ENCODE measurements at places on chromosomes 1 and 21.

GRCh38 chr1:76430531-76430930 lies 356.0 kb downstream of the ST6GALNAC3 start:
- no peak for DNase-seq

DNA sequence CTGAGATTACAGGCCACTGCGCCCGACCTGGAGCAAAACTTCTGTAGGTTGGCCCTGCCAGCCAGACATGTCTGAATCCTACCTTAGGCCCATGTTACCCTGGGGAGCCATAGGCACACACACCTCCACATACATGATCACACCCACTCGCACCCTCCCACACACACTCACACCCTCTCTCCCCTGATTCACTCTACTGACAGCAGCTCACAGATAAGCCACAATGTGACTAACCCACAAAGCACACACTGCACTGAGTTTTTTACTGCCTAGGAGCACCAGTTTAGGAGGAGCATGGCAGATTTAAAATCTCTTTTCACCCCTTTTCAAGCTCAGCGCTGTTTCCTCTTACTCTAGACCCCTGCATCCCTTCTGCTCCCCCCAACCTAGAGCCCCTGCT lies 41.7 kb downstream of the SLC30A1 start:
- DNase-seq: no peak

DNA sequence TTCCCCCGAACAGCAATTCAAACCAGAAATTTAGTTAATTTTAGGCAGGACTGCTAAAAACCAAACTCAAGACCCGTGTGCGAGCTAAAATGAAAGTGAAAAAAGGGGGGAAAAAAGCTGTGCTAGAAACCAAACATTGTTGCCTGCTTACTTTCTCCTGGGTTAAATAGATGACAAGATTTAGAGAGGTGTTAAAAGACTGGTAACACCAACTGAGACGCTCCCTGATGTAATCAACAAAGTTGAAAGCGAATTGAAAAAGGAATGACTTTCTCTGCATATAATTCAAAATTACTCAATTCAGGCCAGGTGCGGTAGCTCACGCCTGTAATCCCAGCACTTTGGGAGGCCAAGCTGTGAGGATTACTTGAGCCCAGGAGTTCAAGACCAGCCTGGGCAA lies 6.8 kb downstream of the CDCA8 start:
- DNase-seq: no peak

GRCh38 chr1:1411626-1412025 lies 4.5 kb upstream of the MRPL20 start:
- DNase-seq: no peak

DNA sequence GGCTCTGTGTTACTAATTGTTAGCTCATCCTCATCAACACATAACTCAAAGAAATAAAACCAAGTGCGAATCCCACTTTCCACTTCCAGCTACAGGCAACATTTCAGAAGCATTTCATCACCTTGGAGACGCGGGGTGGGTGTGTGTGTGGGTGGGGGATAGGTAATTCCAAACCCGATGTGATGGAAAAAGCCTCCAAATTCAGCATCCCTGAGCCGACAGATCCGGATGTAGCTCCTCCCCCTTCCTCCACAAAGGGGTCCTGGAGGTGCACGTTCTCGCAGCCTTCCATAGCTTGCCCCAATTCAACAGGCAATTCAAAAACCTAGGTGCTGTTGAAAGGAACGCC lies 486 bp downstream of the HSPA13 start:
- no peak for DNase-seq

GRCh38 chr1:241647658-241648057 lies 4.4 kb upstream of the WDR64 start:
- no peak for DNase-seq

DNA sequence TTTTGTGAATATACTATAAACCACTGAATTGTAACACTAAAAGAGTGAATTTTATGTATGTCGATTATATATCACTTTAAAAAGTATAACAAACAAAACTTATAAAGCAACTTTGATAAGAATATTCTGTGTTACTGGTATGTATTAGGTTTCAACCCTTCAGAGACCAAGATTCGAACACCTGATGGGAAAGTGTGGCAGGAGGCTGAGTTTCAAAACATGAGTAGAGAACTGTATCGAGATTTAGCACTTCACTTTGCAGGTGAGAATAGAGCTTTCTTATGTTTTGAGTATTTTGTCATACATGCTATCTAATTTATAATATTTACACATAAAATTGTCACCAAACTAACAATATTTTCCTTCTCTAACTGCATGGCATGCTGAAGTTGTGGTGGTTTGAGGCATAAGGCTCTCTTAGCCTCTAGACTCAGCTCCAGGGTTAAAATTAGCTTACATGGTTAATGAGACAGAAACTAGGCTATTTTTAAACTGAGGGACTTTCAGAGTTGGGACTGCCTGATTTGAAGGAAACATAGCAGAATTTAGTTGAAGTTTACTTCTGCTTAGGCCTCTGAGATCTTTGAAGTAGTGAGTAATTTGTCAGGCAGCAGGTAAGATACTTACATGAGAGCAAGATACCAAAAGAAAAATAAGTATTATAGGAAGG lies 48.6 kb downstream of the CEP350 start:
- DNase-seq: no peak

- DNase-seq: no peak
Measured at GRCh38 chr1:58158016-58158415, 388.5 kb downstream of the OMA1 start.

- no peak for DNase-seq
Measured at GRCh38 chr1:25945761-25946160, 39.5 kb upstream of the STMN1 start.

DNA sequence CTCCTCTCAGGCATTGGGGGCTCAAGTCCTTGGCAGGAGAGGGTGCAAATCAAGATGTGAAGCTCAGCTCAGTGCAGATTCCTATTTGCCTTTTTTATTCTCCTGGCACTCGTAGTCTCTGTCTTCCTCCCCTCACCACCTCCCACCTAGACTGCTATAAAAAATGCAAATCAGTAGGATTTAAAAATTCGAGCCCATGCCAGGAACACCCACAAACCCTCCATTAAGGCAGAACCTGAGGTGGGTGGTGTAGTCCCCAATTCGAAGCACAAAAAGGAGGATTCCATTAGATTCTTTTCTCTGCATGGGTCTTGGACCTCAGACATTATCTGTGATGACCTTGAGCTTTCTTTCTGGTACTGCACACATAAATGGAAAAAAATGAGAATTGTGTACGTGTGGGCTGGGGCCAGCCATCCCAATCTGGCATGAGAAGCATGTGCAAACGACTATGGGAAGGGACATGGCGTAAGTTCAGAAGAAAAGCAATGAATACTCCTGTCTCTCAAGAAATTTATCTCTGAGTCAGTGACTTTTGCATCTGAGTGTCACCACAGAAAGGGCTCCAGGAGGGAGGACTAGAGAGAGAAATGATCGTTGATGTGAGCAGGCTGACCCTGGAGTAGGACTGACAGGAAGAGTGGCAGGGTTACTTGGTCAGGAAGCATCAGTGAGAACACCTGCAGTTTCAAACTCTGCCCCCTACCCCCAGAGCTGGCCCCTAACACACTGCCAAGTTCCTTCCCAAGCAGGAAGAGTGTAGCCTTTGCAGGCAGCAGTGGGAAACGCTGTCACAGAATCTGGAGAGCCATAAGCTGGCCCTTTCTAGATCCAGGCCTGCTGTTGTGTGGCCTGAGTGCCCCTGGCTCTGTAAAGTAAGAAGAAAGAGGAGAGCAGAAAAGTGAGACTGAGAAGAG lies 1.7 kb downstream of the INKA2 start:
- DNase-seq: no peak

DNA sequence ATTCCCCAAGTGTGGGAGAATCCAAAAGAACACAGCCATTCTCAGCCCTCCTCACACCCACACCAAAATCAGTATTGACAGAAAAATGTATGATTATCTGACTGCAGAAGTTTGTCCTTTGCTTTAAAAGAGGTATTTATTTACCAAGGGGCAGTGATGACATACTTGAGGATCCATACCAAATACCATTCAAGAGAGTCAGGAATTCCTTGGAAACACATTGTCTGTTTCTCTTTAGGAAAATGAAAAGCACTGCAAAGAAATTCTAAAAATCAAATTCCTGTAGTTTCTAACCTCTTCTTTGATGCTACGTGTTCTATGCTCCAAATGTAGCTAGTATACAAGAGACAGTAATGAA lies 509.6 kb upstream of the CXADR start:
- no peak for DNase-seq

GRCh38 chr1:182446033-182446669 lies 3.8 kb upstream of the RGSL1 start:
- DNase-seq: no peak

DNA sequence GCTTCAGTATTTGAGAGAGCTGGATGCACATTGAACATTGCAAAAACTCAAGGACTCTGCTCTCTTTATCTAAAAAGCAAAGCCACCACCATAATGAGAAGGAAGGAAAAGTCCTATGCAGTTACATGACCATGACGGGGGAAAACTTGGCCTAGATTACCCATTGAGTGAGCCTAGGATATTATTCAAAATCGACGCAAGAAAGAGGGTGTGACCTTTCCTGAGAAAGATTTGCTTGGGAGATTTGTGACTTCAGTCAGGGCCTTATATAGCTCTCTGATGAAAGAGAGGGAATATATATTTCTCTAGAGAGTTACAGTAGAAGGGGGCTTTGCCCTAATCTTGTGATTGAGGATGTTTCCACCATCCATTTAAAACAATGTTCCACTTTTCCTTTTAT lies 153.0 kb upstream of the DPYD start:
- no peak for DNase-seq

DNA sequence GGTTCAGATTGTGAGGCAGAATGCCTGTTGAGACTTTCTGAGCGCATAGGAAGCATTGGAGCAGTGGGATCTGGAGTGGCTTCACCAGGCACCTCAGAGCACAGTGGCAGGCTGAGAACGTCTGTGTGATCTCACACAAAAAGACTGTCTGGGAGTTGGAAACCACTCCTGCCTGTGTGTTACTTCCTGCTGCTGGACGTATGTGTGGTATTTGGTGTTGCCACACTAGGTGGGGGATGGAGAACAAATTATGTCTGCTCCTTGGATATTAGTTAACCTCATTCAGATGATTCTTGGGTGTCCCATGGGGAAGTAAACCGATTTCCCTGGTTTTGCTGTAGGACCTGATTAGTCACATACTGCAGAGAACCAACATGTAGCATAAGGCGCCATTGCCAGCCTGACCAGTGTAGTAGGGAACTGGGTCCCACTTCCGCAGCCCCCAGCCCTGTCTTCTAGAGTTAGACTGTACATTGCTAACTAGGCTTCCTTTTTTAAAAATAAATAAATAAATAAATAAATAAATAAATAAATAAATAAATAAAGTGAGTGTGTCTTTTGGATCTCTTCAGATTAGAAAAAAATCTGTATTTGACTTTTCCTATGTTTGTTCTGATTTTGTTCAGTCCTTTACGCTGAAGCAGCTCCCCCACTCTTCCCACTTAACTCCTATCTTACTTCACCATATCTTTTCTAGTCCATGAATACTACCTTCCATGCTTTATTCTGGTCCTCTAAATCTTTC lies 26.9 kb downstream of the UCK2 start:
- no peak for DNase-seq

- peak; percentile 20 for DNase-seq
Measured at GRCh38 chr1:66445492-66446181, 88.3 kb upstream of the SGIP1 start.

- no peak for DNase-seq
Measured at GRCh38 chr1:22645931-22646330, 2.5 kb downstream of the C1QC start.

- no peak for DNase-seq
Measured at GRCh38 chr1:211281320-211282022, 22.3 kb downstream of the RCOR3 start.

- DNase-seq: no peak
Measured at GRCh38 chr1:53543130-53543777, 84.1 kb downstream of the DMRTB1 start.

DNA sequence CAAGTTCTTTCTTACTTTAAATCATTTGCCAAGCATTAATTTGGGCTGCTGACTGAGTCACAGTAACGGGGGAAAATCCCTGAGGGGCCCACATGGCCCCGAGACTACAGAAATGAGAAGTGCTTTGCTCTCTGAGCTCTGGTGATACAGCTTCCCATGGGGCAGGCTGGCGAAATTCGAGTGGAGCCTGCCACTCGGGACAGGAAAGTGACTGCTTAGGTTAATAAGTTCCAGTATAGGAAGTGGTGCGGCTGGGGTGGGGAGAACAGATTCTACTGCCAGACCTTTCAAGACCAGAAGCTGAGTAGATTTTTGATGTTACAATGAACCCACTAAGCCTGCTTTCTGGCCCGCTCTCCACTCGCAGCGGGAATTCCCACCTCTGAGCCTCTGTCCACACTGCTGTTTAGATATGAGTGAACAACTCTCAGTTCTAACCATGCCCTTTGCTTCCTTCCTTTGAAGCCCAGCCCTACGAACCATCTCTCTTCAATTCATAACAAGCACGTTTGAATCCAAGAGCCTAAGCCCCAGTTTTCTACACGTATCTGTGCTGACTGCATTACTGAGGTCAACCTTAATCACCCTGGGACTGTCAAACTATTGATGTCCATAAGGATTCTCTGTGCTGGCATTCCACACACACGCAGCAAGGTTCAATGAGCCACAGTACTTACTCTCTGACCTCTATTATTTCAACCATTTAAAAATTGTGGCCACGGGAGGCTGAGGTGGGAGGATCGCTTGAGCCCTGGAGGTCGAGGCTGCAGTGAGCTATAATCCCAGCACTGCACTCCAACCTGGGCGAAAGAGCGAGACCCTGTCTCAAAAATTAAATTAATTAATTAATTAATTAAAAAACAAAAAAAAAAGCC lies 9.6 kb downstream of the ZBTB17 start:
- no peak for DNase-seq

DNA sequence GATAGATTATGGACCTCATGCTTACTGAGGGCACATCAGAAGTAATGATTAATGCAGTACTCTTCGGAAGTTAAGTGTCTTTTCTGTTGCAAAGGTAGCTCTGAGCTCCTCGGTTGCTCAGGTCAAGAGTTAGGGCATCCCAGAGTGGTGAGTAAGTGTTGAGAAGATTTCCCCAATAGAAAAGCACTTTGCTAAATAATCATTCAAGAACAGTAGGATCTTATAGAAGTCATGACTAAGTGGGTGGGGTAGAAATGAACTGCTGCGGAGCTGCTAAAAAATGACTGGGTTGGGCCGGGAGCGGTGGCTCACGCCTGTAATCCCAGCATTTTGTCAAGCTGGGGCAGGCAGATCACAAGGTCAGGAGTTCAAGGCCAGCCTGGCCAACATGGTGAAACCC lies 648.6 kb upstream of the CAMK1G start:
- DNase-seq: no peak

- no peak for DNase-seq
Measured at GRCh38 chr1:108511764-108512163, 48.1 kb upstream of the EEIG2 start.

- no peak for DNase-seq
Measured at GRCh38 chr1:180841415-180841814, 71.3 kb upstream of the KIAA1614 start.

- no peak for DNase-seq
Measured at GRCh38 chr1:57908147-57908890, 484.5 kb upstream of the DAB1 start.

GRCh38 chr1:216310776-216311175 lies 112.5 kb downstream of the USH2A start:
- DNase-seq: no peak

GRCh38 chr21:38311765-38312164 lies 55.0 kb downstream of the KCNJ15 start:
- no peak for DNase-seq

GRCh38 chr21:43937891-43938309 lies 72.9 kb downstream of the AGPAT3 start:
- no peak for DNase-seq

Measured in hindlimb muscle (tissue), 1 donor.